ENCODE measurements at places on chromosomes 1 and 21.

- DNase-seq = no peak
These were observed 11.2 kb upstream of the CREG1 start for GRCh38 chr1:167564612-167565270.

GRCh38 chr1:3423896-3424611 is 30.4 kb upstream of the ARHGEF16 start:
- DNase-seq = no peak

GRCh38 chr21:26136671-26137070 is 33.9 kb downstream of the APP start:
- DNase-seq = no peak

DNA sequence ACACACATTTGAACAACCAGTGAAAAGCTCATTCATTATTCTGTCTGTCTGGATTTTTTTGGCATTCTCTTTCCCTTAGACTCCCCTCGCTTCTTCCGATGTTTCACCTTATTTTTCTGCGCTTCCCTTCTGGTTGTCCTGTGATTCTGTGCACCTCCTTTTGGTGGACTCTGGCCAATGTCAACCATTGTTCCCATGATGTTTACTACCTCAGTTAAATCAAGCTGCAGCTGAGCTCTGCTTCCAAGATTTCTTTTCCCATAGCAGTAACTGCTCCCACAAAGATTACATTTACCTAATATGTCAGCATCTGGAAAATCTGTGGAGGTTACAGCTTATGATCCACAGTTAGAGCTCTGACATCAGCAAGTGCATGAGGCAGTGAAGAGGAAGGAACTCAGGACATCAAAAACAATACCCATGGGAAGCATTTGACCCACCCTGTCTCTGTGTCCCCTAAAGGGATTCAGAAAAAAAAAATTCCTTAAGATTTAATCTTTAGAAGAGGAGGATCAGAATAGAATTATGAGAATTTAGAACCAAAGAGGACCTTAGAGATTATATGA is 69.9 kb upstream of the ADAMTS5 start:
- no peak for DNase-seq

DNA sequence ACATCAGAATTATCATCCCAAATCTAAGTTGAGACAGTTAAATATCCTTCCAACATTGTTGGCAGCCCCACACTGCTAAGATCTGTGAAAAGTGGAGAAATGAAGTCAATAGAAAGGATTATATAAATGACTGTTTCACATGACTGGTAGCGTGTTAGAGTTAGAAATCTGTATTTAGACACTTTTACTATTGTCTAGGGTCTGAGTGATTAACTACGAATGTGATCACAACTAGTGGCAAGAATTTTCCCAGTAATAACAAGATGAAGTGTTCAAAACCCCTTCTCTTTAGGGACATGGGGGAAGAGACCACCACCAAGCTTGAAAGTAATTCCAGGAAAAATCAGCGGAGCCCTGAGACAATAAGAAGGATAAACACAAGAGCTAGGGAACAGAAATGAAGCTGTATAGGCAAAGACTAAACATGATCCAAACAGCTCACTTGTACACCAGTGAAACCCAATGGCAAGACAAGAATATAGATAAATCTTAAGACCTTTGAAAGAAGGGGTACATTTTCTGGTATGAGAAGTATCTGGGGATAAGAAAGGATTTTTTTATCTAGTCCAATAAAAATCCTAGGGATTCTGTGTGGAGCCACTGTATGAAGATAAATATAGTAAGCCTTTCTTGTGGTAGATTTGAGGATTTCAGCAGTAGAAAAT is 646.6 kb upstream of the USP24 start:
- no peak for DNase-seq

GRCh38 chr1:42319128-42319851 is 15.7 kb downstream of the FOXJ3 start:
- DNase-seq = no peak

All from NCI-H2171 (cell line).